NCI-H1105 treated with DMSO at 0.1 percent for 48 hours (cell line): ENCODE measurements at places on chromosomes 7 and 10.

DNA sequence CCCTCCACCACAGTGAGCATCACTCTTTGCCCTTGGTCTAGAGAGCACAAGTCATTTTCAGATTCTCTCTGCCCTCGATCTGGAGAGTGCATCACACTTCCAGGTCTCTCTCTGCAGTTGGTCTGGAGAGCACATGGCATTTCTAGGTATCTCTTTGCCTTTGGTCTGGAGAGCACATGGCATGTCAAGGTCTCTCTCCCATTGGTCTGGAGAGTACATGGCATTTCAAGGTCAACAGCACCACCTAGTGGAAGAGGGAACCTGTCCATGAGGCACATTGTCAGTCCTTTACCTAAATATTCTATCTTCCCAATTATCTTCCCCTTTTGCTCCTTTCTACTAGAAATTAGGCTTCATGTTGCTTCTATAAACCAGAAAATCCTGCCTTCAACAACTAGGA, 1139.4 kb downstream of the XPNPEP1 start:
- DNase-seq = peak; percentile 1

DNA sequence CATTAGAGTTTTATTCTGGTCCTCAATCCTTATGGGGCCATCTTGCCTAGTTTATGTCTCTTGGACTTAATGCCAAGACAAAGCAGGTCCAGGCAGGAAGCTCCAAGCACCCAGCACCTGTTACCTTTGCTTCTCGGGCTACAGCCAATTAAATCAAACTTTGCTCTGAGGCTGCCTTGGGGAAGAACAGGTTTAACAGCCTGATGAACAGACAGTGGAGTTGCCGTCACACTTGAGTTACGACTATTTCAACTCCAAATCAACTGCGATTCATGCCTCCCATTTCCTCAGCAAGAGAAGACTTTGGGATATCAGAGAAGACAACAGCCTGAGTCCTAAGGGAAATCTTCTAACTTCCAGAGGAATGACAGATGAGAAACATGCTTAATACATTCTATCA, 62.2 kb downstream of the XPNPEP1 start:
- DNase-seq = peak; percentile 79

DNA sequence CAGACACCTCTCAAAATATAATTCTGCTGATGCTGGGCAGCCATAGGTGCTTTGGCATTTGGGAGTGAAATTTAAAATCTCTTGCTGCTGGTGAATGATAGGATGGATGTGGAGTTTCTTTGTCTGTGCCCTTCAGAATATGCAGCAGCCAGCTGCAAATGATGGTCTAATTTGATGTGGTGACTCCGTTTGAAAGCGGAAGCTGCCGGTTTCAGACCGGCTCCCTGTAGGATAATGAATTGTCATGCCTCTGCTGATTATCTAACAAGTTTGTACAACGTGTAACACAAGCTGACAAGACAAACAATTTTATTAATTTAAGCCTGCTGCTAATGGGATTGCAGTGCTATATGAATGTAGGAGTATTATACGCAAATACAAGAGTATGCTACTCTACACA, 103.5 kb downstream of the SND1 start:
- no peak for DNase-seq

DNA sequence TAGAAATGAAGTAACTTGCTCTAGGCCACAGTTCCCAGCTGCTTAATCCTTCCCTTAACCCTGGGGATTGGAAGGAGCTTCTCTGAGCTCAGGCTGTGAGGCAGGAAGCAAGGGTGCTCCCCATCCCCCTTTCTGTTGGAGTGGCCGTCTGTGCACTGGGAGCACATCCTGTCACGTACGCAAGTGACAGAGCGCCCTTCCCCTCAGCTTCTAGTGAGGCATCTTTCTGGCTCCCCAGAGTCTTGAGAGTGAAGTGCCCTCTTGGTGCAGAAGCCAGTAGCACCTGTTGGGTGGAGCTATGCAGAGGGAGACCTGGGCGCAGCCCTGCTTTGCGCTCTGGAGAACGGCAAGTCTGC, 47.8 kb downstream of the SHH start:
- DNase-seq = no peak

- DNase-seq = no peak
Observed at GRCh38 chr7:157702311-157703023, 365.7 kb downstream of the DNAJB6 start.

DNA sequence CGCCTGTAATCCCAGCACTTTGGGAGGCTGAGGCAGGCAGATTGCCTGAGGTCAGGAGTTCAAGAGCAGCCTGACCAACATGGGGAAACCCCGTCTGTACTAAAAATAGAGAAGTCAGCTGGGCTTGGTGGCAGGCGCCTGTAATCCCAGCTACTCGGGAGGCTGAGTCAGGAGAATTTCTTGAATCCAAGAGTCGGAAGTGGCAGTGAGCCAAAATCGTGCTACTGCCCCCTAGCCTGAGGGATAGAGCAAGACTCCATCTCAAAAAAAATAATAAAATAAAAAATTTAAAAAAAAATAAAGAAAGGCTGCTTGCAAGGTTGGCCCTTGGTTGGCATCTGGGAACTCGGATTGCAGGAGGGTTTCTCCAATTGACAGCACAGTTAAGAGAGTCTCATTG, 221.6 kb downstream of the DGKI start:
- no peak for DNase-seq

GRCh38 chr10:73906524-73907447, 4.1 kb upstream of the PLAU start:
- no peak for DNase-seq

GRCh38 chr7:101947899-101948298, 130.5 kb downstream of the CUX1 start:
- peak; percentile 97 for DNase-seq

DNA sequence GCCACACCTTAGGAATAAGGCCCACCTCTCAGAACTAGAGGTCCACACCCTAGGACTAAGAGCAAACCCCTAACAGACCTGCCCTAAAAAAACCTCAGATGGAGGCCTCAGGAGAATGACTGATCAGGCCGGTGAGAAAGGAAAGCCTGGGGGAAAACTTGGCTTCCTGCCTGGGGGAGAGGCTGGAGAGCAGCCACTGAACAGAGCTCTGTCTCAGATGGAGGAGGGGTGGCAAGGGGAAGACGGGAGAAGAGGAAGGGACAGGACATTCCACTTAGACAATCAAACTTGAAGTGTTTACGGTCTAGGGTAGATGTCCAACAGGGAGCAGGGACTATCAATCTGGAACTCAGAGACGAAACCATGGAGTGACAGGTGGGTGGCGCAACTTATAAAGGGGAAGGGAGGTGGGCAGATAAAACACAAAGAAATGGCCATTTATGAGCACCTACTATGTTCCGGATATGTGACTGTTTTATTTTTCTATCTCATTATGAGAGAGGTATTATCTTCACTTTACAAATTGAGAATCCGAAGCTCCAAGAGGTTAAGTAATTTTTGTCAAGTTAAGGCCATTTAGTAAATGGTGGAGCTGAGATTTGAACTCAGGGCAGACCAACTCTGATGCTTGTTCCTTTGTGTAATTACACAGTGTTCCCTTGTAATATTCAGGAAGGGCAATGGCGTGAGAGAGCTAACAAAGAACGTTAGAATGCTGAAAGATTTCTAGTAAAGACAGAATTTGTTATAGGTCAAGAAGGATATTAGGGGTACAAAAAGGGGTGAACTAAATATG, 82.6 kb downstream of the DNMBP start:
- no peak for DNase-seq

- no peak for DNase-seq
Observed at GRCh38 chr10:102850025-102850518, 4.0 kb upstream of the BORCS7 start.

GRCh38 chr7:99079104-99079503, 64.8 kb downstream of the SMURF1 start:
- no peak for DNase-seq

GRCh38 chr7:107913851-107914250, 22.9 kb downstream of the DLD start:
- no peak for DNase-seq

DNA sequence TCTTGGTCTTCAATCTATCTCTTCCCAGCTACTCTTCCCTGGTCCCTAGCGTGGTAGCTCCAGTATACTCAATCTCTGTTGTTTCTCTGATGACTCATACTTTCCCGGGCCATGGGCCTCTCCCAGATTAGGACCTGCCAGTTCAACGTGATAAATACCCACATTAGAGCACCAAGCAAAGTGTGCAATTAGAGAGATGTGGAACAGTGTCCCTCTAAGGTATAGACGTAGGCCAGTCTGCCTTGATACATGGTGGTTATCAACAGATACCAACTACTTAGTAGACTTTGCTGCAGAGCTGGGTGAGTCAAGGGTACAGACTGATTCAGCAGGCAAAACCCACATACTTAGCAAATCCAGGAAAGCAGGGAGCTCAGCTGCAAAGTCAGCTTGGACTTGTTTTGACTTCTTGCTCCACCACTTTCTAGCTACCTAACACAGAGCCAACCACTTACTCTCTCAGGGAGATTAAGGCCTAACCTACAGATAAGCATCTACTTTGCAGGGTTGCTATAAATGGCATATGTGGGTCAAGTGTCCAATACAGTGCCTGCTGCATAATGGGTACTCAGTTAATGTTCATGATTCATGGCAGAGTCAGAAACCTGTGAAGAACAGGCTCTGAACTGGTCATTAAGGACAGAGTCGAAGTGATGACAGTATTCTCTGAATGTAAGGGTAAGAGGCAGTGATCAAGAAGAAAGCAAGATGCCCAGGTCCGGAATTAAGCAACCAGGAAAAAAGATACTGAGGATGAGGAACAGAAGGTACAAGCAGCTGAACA, 176.1 kb downstream of the CHN2 start:
- no peak for DNase-seq

- DNase-seq = no peak
Observed at GRCh38 chr7:121280656-121281055, 48.1 kb upstream of the WNT16 start.

- DNase-seq = no peak
Observed at GRCh38 chr7:94355454-94355853, 39.2 kb upstream of the COL1A2 start.

GRCh38 chr10:132707121-132707775, 78.7 kb downstream of the NKX6-2 start:
- no peak for DNase-seq

DNA sequence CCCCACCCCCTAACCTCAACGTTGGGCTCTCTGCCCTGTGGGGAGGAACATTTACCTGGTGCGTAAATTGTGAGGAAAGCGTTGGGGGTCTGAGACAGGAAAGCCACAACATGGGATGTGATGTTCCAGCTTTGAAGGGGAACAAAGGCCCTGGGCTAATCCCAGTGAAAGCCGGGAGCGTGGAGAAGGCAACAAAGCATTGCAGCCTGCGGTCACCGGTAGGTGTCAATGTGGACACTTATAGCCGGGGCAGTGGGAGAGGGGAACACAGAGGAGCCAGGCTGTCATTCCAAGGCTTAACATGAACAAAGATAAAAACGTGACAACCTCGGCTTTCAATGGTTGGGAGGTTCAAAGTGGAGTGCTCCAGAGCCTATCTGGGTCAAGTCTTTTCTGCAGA, 12.7 kb downstream of the PTF1A start:
- DNase-seq = no peak

DNA sequence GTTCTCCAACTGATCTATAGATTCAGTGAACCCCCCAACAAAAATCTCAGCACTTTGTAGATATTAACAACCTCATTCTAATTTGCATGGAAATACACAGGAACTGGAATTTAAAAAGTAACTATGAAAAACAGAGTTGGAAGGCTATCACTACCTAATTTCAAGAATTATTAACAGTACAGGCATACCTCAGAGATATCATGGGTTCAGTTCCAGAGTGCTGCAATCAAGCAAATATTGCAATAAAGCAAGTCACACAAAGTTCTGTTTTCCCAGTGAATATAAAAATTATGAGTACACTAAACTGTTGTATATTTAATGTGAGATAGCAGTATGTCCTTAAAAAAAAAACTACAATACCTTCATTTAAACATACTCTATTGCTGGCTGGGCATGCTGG, 78.5 kb downstream of the LARP4B start:
- DNase-seq = no peak

DNA sequence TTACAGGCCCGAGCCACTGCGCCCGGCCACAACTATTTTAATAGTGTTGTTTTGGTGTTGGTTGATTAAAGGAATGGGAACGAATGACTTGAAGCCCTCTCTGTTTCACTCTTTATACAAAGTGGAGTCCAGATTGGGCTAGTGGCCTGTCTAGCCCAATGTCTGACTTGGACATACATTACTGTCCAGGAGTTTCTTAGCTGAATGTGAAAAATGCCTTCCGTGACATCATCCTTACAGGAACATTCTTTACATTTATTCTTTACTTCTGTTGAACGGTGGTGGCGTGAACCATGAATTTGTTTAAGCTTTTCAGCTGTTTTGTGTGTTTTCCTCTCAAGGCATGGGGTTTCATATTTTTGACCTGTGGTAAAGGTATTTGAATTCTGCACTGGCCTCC, 67.9 kb downstream of the DAGLB start:
- no peak for DNase-seq

GRCh38 chr10:133489816-133490588, 36.3 kb downstream of the SCART1 start:
- no peak for DNase-seq

GRCh38 chr10:121325490-121326231, 272.6 kb downstream of the FGFR2 start:
- DNase-seq = no peak

GRCh38 chr7:127250312-127251035, 2.3 kb downstream of the GRM8 start:
- no peak for DNase-seq
